ENCODE measurements at places on chromosomes 2 and 18. TPM values are rescaled to one million over a fixed set of nuclear protein-coding genes. Genes with fewer than 3 reads are reported as not detected.

DNA sequence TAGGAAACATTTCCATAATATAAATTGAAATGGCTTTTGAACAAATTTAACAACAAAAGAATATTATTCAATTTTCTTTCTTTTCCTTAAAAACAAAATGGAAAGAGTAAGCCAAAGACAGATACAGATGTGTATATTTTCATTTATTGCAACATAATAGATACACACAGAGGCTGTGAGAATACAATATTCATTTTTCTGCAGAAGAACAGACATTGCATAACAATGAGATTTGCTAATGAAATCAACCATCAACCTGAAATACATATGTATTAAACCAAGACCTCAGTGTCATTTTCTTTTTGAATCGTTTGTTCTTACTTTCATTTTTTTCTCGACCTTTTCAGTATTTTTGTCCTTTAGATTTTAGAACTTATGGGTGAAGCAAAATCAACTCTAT, 95.1 kb downstream of the BAZ2B start:
- no peak for DNase-seq

DNA sequence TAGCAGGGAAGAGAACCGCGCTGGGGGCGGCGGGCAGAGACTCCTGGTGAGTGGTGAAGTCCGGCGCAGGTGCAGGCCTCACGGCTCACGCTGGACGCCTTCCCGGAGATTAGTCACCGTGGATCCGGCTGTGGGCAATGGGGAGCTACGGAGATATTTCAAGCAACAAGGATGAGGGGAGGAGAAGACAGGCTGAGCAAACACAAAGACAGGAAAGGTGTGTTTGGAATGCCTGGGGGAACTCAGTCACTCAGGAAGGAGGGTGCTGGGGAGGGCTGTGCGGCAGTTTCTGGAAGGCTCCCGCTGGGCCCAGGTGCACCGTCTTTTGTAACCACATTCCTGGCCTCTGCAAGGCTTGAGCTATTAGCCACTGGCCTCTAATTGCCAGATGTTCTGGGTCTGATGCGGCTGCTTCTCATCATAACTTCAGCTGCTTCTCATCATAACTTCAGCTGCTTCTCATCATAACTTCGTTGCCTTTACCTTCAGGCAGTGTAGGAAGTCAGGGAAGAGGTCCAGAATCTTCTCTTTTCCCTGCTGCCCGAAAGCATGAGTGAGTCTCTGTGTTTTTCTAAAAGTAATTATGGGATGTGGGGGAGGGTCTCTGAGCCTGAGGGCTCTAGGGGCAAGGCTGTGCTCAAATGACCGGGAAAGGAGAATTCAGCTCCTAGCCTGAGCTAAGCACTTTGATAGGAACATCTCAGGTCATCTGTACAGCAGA, 118.9 kb downstream of the PXDN start:
- DNase-seq: no peak

The MOGAT1 gene
- not detected for total RNA-seq

The GKN1 gene
- not detected for total RNA-seq

GRCh38 chr2:170454471-170455372, 260.4 kb upstream of the SP5 start:
- DNase-seq: no peak

The RUFY4 gene
- total RNA-seq: 1.8 TPM

GRCh38 chr2:67502346-67503065, 105.4 kb downstream of the ETAA1 start:
- no peak for DNase-seq

The UGT1A3 gene
- total RNA-seq: not detected

GRCh38 chr2:205687641-205687956, 5.3 kb downstream of the NRP2 start:
- no peak for DNase-seq

The UGT1A6 gene
- total RNA-seq: not detected

The MAL gene
- 167 TPM for total RNA-seq

GRCh38 chr2:98910349-98911125, 25.5 kb downstream of the CRACDL start:
- DNase-seq: no peak

The CPLX4 gene
- not detected for total RNA-seq

The OSBPL1A gene
- 3.1 TPM for total RNA-seq

GRCh38 chr2:188477564-188478103, 186.0 kb downstream of the GULP1 start:
- DNase-seq: no peak

DNA sequence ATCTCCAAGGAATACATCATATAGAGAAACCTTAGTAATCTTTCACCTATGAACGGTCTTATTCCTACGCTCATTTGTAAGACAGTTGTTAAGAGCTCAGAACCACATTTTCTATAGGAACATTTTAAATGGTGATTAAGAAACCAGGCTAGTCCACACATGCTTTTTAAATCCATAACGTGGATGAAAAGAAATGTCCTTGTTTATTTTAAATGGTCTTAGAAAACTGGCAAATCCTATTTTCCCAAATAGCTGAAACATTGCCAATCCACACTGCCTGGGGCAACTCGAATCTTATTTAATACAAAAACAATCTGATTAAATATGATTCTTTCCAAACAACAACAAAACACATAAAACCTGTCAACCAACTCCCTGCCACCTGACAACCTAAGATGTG, 23.7 kb downstream of the METTL8 start:
- no peak for DNase-seq

- no peak for DNase-seq
Observed at GRCh38 chr2:237815637-237816036, 17.1 kb downstream of the RBM44 start.

DNA sequence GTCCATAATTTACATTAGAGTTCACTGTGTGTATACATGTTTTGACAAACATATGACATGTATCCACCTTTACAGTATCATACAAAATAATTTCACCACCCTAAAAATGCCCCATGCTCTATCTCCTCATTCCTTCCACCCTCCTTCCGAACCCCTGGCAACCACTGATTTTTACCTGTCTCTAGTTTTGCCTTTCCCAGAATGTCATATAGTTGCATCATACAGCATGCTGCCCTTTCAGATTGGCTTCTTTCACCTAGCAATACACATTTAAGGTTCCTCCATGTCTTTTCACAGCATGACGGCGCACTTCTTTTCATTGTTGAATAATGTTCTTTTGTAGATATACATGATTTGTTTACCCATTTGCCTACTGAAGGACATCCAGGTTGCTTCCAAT, 10.4 kb downstream of the LRPPRC start:
- no peak for DNase-seq

The SLC9A4 gene
- total RNA-seq: 0.07 TPM

DNA sequence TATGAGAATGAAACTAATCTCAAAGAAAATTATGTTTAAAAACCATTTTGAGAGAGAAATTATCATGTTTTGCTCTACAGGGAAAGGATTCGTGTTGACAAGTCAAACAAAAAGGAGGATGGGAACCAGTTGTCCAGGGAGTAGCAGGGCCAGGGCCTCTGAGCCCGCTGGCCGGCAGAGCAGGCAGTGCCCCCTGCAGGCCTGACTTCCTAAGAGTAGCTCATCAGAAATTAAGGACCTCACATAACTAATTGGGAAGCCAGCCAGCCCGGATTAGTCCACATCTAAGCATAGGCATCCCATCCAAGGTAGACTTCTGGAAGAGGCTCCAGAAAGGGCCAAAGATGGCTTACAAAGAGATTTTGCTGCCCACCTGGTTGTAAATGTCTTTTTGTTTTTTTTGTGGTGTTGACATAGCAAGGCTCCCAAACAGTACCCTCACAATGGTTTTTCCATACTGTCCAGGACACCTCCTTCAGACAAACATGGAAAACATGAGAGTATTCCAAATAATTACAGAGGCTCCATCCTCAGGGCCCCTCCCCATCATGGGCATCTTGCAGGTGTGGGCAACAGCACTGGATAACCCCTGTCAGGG, 241.2 kb upstream of the TANK start:
- DNase-seq: peak; percentile 75

The VWC2L gene
- not detected for total RNA-seq

GRCh38 chr18:41244591-41245037, 710.4 kb upstream of the PIK3C3 start:
- no peak for DNase-seq

DNA sequence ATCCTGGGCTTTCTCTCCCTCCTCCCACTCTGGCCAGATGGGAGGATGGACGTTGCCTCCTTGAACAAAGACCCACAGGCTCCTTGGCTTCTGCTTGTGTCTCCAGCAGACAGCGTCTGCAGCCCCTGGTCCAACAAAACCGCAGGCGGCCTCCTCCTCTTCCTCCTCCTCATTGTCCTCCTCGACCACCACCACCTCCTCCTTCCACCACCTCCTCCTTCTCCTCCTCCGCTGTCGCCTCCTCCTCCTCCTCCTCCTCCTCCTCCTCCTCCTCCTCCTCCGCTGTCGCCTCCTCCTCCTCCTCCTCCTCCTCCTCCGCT, 45.7 kb upstream of the ALPP start:
- DNase-seq: no peak

- DNase-seq: no peak
Observed at GRCh38 chr2:146837857-146838256, 1007.0 kb upstream of the ACVR2A start.

GRCh38 chr2:121173112-121173511, 111.9 kb downstream of the TFCP2L1 start:
- no peak for DNase-seq

- DNase-seq: no peak
Observed at GRCh38 chr2:229141424-229142025, 129.6 kb downstream of the PID1 start.

The MALL gene
- 1.2 TPM for total RNA-seq

DNA sequence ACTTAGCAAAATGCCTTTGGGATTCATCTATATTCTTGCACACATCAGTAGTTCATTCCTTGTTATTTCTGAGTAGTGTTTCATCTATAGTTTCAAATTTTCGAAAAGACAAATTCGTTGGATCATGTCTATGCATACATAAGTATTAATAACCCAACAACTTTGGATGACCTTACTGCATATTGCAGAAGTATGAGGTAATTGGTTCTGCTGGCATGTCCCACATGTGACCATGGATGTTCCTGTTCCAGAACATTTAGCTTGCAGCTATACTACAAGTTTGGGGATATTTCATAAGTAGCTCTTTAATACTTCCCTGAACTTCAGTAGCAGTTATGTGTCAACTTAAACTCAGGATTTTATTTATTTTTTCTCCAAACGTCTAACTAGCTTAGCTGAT, 44.9 kb downstream of the APLF start:
- DNase-seq: no peak

DNA sequence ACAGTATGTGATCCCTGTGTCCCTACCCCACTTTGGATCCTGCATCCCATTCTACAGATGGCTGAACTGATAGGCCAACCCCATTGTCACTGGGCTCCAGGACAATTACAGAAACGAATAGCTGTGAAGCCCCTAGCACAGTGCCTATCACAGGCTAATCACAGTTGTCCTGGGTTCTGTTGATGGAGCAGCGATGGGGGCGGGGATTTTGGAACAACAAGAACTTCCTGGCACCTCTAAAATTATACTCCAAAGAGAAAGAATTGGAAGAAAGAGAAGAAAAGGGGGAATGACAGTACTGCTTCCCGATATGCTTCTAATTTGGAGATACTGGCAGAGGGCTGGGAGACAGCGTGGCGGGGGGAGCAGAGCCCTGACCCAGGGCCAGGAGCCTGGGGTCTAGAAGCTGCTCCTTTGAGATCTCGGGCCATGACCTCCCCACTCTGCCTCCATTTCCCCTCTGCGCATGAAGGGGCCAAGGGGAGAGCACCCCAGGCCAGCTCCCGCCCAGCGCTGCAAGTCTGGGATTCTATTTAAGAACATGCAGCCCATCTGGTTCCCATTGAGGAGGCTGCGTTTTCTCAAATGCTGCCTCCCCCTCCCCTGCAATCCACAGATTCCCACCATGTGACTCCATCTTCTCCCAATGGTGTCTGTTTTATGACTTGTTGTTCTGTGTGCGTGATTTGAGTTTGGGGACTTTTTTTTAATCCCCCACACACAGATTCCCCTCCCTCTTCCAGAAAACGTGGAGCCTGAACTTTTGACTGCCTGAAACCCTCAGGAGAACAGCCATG, 202.7 kb downstream of the CYP26B1 start:
- no peak for DNase-seq

DNA sequence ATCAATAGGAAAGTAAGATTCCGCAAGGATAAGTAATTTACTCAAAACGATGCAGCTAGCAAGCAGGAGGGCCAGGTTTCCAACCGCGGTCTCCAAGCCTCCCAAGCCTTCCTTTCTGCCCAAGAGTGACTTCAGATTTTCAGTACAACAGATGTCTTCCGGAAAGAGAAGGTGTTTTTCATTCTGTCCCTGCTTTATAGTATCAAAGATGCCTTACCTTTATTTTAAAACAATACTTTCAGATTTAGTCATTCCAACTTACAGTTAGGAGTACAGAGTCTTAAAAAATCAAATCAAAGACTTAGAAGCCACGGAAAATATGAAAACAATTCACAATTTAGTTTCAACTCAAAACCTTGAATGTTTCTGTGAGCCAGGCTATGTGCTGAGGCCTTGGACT, 43.6 kb downstream of the CYB5A start:
- no peak for DNase-seq

GRCh38 chr2:75251896-75252295, 52.6 kb upstream of the TACR1 start:
- DNase-seq: no peak

- DNase-seq: no peak
Observed at GRCh38 chr2:29644949-29645348, 276.4 kb downstream of the ALK start.

- DNase-seq: no peak
Observed at GRCh38 chr2:150643114-150643725, 155.8 kb upstream of the RND3 start.

- no peak for DNase-seq
Observed at GRCh38 chr2:219430633-219431615, 3.7 kb upstream of the SPEG start.

The ZAP70 gene
- 240 TPM for total RNA-seq

DNA sequence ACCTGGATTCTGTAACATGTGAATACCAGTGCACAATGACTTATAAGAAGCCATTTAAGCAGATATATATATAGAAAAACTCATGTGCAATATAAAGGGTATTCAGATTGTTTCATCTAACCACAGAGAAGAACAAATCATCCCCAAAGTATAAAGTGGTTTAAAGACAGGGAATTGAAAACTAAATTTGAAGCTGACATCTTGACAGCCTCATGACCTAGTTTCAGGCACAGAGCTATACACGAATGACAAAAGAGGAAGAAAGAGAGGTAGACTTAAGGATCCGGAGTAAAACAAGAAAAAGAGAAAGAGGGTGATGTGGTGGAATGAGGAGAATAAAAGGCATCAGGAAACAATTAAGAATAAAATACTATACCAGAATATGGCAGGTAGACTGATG, 194.5 kb downstream of the EPHA4 start:
- DNase-seq: no peak

DNA sequence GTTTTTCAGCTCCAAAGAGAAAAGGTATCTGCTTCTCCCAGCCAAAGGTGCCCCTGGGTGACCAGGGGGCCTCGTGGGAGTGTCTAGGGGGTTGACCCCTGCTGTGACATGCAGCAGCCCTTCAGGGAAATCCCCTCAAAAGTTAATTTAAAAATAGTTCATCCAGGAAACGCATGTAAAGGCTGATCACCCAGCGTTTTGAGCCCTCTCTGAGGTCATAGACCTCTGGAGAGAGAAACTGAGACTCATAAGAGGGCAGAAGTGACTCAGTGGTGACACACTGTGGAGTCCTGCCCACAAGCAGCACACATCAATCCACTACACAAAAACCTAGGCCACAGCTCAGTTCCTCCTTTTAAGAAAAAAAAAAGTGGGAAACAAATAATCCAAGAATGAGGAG, 11.9 kb downstream of the GAL3ST2 start:
- peak; percentile 67 for DNase-seq

- no peak for DNase-seq
Observed at GRCh38 chr2:10035053-10035422, 8.3 kb upstream of the KLF11 start.

The DCDC2C gene
- not detected for total RNA-seq

The ECEL1 gene
- not detected for total RNA-seq

Measured in activated CD4-positive, alpha-beta T cell treated with anti-CD3 and anti-CD28 coated beads, Interleukin-2, amount 10 ng/mL, durations not matched to agents 24 days and 14 days (primary cell).